Heart right ventricle (tissue), 16 donors: ENCODE measurements at places on chromosomes 4 and X.
A peak's percentile ranks its signal among the peaks of the same experiment; 100 is the strongest.

GRCh38 chr4:113112338-113112978, 63.0 kb downstream of the ANK2 start:
- no peak for DNase-seq

DNA sequence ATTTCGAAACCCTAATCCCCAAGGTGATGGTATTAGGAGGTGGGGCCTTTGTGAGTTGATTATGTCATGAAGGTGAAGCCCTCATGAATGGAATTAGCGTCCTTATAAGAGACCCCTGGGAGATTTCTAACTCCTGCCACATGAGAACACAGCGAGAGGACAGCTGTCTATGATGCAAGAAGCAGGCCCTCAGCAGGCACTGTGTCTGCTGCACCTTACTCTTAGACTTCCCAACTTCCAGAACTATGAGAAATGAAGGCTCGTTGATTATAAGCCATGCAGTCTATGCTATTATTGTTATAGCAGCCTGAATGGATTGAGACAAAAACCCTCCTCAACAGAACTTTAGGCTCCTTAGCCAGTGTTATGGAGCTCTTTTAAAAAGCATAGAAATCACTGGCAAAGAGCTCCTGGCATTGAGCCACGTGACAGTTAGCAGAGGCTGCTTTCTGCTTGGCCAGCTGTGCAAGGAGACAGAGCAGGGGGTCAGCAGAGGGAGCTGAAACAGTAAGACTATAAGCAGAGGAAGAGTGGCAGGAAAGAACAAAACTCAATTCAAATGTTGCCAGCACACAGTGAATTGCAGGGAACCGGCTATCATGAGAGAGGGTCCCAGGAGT, 219.2 kb upstream of the FAT1 start:
- DNase-seq: no peak

DNA sequence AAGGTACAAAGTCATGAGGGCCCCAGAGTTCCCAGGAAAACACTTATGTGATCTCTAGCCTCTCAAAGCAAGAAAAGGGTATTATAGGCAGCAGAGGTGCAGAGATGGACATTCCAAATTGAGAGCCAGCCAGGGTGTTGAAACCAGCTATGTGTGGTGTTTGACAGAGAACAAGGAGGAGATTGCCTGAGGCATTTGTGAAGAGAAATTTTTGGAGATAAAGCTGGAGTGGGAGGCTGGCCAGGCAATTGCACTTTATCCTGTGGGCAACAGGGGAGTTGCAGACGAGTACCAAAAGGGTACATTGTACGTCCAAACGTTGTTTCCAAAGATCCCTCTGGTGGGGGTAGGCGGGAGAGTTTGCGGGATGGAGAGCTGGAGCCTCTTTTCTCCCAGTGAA, 2.5 kb upstream of the GABRE start:
- no peak for DNase-seq

GRCh38 chr4:105267280-105267679, 120.6 kb downstream of the TET2 start:
- no peak for DNase-seq

DNA sequence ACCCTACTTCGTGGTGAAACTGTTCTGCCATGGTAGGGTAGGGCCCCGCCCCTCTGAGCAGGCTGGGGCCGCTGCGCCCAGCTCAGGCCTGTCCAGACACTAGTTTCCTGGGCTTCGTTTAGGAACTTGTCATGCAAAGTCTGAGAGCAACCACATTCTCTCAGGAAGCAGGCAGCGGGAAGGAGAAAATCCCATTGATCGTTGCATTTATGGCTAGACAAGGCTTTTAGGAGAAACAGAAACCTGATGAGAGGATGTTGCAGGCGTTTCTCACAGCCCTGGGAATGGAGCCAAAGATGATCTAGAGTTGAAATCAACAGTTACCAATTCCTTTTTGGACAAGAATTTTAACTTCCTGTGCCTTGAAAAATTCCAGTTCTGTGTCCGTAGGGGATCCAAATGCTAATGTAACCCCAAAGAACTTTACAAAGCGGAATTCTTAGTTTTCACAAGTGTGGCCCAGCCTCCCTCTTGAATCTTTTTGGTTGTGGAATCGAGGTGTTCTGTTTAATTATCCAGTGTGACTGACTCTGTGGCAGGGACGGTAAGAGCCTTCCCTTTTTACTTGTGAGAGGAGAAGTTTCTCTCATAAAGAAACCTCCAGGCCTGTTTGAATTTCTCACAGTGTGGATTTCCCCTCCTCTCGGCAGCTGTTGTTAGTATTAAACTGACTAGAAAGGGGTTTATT, 4.5 kb upstream of the CXCL9 start:
- peak; percentile 79 for DNase-seq

DNA sequence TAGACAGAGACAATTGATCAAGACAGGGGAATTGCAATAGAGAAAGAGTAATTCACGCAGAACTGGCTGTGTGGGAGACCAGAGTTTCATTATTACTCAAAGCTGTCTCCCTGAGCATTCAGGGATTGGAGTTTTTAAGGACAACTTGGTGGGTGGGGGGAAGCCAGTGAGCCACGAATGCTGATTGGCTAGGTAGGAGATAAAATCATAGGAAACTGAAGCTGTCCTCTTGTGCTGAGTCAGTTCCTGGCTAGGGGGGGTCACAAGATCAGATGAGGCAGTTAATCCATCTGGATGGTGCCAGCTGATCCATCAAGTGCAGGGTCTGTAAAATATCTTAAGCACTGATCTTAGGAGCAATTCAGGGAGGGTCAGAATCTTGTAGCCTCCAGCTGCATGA, 358.6 kb downstream of the GPM6A start:
- DNase-seq: no peak

- DNase-seq: no peak
Measured at GRCh38 chr4:178598672-178599071, 1156.4 kb upstream of the AGA start.

GRCh38 chr4:59855630-59856352, 1344.3 kb upstream of the ADGRL3 start:
- no peak for DNase-seq

DNA sequence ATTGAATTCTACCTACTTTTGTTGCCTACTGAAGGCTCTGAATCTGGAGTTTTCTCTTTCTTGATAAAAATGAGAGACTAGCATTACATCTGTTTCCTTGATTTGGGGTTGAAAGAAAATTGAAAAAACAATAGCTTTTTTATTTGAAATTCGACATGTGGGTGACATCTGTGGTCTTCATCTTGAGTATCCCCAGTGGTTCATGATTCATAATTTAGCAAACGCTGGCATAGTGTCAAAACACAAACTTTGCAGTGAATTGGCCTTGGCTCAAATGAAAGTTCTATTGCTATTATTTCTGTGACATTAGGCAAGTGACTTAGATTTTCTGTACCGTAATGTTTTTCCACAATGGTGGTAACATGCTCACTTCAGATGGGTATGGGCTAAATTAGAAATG, 747.6 kb downstream of the PCDH7 start:
- no peak for DNase-seq

- DNase-seq: no peak
Measured at GRCh38 chr4:37835031-37835430, 8.5 kb downstream of the PGM2 start.

DNA sequence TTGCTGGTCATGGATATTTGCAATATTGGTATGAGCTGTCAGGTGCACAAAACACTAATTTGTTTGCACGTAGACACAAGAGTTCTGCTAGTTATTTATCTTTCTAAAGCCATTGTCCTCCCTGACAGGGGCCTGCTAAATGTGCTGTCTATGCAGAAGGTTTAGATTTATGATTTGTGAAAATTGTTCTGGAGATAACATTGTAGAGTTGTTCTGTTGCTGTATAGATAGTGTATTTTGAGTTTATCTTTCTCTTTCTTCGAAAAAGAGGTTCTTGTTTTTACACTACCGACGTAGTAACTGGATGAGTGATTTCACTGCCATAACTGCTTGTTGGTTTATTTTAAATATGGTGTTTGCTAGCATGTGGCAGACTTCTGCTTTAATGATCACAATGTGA, 28.5 kb upstream of the FGG start:
- no peak for DNase-seq

GRCh38 chrX:127124871-127125270, 305.3 kb downstream of the PRR32 start:
- no peak for DNase-seq

GRCh38 chr4:119041951-119042560, 93.6 kb upstream of the MYOZ2 start:
- DNase-seq: no peak

- DNase-seq: no peak
Measured at GRCh38 chrX:72128881-72129280, 2.8 kb downstream of the RTL5 start.

DNA sequence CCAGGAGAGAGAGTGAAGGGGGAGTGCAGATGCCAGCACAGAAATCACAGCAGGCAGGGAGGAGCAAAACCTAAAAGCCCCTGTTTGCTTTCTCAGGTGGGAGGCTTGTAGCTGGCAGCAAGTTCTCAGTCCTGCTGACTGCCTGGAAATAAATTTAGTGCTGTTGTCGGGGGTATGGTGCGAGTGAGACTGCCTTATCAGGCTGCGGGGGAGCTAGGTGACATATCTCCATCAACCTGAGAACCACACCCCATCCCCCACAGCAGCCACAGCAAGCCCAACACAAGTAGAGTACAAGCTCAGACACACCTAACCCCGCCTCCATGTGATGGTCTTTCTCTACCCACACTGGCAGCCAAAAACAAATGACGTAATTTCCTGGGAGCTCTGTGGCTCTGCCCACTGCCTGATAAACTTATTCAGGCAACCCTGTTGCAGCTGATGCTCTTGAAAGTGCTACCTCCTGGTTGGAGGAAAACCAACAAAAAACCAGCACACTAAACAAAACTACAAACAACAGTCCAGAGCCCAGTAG, 953.4 kb upstream of the NDST4 start:
- DNase-seq: no peak

DNA sequence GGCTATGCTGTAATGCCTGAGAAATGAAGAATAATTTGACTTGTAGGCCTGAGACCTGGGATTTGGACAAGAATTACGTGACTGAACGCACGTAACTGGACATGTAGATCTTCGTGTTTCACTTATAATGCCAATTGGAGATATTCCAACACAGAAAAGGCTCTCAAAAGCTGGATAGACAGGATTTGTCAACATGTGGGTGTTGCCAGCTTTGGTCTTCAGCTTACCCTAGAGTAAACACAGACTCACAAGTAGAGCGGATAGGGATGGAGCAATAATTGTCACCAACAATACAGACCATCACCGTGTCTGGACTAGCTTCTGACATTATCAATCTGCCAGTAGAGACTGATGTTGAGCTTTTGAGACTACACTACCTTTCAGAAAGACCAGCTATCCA, 1511.0 kb upstream of the ADGRL3 start:
- no peak for DNase-seq

DNA sequence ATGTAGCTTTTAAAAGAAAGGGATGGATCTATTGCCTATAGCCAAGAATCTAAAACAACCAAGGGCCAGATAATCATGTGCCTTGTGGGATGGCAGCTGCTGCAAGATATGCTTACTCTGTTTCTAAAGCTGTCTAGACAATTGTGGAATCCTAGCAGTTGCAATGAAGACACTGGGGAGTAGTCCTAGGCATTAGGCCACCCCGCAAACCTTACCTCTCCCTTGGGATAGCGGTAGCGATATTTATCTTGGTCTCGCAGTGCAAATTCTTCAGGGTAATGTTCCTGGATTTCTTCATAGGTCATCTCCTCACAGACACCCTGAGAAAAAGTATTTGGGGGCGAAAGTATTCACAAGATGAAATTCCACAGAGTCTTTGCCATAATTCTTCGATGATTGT, 24.6 kb downstream of the TRO start:
- DNase-seq: no peak

DNA sequence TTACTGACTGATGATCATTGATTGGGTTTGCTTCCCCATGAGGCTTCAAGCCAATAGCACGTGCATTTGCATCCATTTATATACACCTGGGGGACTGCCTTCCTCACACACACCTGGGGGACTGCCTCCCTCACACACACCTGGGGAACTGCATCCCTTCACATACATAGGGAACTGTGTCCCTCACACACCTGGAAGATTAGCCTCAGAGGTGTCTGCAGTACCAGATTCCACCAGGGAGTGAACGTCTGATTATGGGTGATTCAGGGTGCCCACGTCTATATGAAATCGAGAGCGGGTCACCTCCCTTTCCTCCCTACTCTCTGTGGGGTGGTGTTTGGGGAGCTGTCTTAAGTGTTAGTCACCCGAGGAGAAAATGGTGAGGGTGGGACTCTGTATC, 16.9 kb downstream of the CD99 start:
- DNase-seq: no peak

DNA sequence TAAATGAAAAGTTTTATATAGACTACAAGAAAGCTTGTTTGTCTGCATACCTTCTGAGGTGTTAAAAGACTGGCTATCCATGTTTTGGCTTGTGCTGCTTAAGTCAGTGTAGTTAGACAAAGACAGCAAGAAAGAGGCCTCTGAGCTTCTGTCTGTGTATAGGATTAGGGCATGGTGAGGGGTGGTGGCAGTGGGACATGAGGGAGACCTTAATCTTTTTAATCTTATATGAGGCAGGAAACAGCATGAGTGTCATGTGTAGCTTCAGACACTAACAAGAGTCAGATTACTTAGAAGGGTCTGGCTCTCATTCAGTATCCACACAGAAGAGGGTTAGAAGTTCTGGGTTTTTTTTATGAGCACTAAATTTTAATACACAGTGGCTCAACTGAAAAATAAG, 213.3 kb downstream of the GABRG1 start:
- DNase-seq: no peak

- no peak for DNase-seq
Measured at GRCh38 chr4:52621567-52621966, 37.5 kb downstream of the USP46 start.

GRCh38 chr4:146273204-146273901, 59.0 kb downstream of the REELD1 start:
- DNase-seq: no peak

DNA sequence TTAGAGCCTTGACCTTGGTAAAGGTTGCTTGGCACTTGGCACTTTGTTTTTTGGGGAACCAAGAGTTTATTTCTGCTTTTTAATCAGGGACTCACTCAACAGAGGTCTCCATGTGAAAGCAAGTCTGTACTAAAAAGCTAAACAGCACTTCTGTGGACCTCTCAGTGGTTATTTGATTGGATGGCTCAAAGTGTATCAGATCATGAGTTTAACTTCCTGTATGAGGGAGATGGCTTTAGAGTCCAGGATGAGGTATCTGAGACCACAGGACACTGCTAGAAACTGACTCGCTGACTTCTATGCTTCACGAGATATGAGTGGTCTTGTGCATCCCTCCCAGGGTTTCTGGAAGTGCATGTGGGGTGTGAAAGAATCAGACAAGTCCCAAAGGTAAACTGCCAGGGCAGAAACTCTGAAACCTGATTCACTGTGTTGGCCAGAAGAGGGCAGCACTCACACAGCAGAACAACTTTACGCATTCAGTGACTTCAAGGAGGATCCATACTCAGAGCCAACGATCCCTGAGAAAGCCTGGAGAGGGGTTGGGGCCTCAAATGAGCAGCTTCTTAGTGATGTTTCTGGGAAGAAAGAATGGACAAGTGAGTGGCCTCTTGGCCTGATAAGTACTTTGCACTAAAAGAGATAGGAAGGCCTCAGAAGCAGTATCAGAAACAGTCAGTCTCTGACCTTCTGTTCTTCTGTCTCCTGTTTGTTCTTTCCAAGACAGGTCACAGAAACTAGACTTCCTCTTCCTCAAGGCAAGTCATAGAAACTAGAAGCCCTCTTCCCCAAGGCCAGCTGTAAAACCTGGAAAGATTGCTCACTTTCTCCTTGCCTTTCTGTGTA, 220.3 kb upstream of the CXCL13 start:
- DNase-seq: peak; percentile 14
